Pulmonary artery endothelial cell (primary cell): ENCODE measurements at places on chromosomes 2 and 18.

GRCh38 chr2:217846321-217846743 lies 156.5 kb downstream of the TNS1 start:
- no peak for DNase-seq

- DNase-seq: no peak
Measured at GRCh38 chr2:73202156-73203054, at the start of gene NOTO. Gene NOTO (plus strand): TSS chr2:73202574. CDS start chr2:73202667, 93 bp downstream.

GRCh38 chr2:106189325-106189724 lies 4.8 kb downstream of the UXS1 start:
- no peak for DNase-seq

DNA sequence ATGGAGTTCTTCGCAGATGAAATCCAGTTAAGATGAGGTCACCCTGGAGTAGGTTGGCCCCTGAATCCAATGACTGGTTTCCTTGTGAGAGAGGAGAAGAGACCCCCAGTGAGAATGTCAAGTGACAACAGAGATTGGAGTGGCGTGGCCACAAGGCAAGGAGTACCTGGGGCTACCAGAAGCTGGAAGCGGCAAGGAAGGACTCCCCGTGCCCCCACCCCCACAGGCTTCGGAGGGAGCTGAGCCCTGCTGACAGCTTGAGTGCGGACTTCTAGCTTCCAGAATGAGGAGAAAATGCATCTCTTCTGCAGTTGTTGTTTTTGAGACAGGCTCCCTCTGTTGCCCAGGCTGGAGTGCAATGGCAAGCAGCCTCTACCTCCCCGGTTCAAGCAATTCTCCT lies 78.0 kb upstream of the HPCAL1 start:
- DNase-seq: no peak

- DNase-seq: no peak
Measured at GRCh38 chr2:220228310-220229006, 601.0 kb downstream of the SLC4A3 start.

GRCh38 chr2:227006189-227006897 lies 157.7 kb downstream of the COL4A4 start:
- DNase-seq: no peak

- DNase-seq: no peak
Measured at GRCh38 chr2:148684507-148684906, 40.0 kb downstream of the EPC2 start.

DNA sequence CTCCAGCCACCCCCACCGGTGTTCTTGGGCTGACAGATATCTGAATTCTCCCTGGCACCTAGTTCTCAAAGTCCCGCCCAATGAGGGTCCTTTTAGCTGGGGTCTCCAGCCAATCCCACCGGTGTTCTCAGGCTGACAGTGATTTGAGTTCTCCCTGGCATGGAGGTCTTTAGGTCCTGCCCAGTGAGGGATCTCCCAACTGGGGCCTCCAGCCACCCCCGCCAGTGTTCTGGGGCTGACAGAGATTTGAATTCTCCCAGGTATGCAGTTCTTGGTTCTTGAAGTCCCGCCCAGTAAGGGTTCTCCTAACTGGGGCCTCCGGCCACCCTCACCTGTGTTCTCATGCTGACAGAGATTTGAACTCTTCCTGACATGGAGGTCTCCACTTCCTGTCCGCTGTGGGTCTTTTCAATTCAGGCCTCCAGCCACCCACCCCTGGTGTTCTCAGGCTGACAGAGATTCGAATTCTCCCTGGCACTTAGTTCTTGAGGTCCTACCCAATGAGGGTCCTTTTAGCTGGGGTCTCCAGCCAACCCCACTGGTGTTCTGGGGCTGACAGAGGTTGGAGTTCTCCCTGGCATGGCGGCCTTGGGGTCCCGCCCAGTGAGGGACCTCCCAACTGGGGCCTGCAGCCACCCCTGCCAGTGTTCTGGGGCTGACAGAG lies 154.6 kb downstream of the ANKRD36 start:
- no peak for DNase-seq

DNA sequence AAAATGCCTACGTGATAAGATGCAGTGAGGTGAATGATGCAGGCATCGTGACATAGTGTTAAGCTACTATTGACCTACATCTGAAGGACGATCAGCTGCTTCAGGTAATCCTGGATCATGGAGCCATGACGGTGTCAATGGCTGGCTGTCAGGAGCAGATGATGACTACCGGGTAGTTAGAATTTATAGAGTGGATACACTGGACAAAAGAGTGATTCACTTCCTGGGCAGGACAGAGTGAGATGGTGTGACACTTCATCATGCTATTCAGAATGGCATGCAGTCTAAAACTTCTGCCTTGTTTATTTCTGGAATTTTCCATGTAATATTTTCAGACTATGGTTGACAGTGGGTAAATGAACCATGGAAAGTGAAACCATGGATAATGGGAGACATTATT lies 29.5 kb downstream of the METTL8 start:
- peak; percentile 51 for DNase-seq
